ENCODE measurements at places on chromosomes 5 and 9. TPM values are rescaled to one million over a fixed set of nuclear protein-coding genes. Genes with fewer than 3 reads are reported as not detected.

DNA sequence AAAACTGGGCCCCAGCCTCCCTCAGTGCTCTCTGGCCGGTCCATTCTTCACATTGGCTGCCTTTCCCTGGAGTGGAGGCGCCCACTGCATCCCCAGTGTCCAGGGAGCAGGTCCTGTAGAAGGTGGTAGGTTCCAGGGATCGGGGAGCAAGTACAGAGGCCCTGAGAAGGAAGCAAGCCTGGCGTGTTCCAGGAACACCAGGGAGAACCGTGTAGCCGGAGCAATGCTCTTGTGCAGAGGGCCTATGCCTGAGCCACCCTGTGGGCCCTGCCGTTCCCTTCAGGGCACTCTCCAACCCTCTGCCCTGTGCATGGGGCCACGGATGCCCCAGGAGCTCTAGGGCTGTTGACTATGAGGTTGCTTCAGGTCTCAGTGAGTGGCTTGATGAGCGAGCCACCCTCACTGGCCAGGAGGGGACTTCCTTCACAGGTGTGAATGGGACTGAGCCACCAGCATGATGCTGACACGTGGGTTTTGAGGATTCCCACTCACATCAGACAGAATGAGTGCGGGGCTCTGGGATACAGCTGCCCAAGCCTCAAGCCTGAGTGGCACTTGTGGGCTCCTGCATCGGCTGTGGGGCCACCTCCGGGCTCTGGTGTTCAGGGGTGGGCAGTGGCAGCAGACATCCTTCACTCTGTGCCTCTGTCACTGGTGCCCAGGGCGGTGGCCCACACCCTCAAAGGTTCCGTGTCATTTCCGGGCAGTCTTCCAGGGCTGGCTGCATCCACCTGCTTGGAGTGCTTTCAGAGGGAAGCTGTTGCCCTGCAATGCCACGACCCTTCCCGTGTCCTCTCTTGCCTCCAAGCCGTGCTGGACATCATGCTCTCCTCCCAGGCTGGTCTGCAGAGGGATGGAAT is 54.4 kb downstream of the ADAMTS2 start:
- DNase-seq = no peak

ZNF879 gene
- 1.4 TPM for total RNA-seq

S1PR3 gene
- not detected for total RNA-seq

ITGA1 gene
- total RNA-seq = not detected

MTMR12 gene
- 12.7 TPM for total RNA-seq

DNA sequence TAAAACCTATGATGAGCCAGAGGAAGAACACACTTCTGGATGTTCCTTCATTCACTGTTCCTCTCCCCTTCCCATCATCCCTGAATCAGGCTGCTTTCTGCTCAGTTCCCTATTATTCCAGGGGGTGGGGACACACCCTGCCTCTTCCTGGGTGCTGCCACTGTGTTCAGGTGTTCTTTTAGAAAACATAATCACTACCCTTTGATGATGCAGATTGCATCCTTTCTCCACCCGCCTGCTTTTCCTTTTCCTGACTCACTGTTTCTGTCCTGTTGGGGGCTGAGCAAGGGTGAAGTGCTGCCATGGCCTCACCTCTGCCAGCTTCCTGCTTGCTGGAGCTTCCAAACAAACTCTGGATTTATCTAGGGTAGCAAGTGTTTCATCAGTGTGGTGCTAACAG is 331.9 kb upstream of the GRIA1 start:
- no peak for DNase-seq

DNA sequence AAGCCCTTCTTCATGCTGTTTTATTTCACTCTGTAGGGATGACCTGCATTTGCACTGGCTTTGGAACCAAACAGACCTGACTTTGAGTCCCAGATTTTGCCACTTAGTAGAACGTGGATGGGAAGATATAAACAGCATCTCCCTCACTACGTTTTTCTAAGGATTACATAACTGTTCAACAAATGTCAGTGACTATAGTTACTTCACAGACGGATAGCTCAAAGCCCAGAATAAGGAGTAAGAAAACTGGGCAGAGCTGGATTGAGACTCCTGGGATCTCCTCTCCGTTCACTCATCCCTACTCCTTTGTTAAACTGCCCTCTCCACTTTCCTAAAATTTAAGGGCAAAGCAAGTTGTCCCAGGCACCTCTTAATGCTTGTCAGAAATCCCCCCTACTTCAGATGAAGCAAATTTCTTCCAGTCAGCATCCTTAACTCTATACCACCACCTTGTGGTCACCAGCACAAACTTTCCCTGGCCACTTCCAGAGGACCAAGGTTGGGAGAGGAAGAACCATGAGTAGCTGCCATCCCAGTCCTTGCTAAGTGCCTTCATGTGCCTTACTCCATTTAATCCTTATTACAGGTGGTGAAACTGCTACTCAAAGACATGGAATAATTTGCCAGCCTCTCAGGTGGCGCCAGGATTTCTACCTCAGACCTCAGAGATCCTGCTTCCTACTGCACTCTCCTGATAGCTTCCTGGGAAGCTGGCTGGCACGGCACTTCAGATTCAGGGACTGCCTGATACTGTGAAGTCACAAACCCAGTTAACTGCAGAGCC is 38.4 kb downstream of the EGR1 start:
- peak; percentile 88 for DNase-seq

LCN10 gene
- total RNA-seq = not detected

APBA1 gene
- 3.0 TPM for total RNA-seq

STC2 gene
- total RNA-seq = 0.03 TPM

DNA sequence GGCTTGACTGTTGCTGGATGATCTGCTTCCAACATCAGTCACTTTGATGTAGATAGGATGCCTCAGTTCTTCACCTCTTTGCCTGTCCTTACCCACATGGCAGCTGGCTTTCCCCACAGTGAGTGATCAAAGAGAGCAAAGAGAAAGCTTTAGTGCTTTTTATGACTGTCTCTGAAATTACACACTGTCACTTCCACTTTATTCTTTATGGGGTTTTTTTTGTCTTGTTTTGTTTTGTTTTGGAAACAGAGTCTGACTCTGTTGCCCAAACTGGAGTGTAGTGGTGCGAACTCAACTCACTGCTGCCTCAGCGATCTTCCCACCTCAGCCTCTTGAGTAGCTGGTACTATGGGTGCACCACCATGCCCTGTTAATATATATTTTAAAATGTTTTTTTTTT is 32.4 kb upstream of the C5orf24 start:
- no peak for DNase-seq

DNA sequence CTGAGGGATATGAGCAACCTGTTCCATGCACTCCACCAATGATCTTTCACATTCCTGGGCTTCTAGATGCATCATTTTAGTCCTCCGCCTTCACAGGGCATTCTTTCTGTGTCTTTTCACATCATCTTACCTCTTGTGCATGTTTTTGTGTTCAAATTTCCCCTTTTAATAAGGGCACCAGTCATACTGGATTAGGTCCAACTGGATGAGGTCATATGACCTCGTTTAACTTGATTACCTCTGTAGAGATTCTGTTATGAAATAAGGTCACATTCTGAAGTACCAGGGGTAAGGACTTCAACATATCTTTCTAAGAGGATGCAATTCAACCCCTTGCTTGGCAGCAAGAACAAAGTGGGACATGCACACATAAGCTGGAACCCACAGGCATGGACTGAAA is 335.3 kb upstream of the TLE4 start:
- no peak for DNase-seq

- DNase-seq = no peak
Observed at GRCh38 chr5:116130471-116130870, 45.6 kb downstream of the COMMD10 start.

SLC6A3 gene
- total RNA-seq = not detected

CRAT gene
- total RNA-seq = 21.5 TPM

DNA sequence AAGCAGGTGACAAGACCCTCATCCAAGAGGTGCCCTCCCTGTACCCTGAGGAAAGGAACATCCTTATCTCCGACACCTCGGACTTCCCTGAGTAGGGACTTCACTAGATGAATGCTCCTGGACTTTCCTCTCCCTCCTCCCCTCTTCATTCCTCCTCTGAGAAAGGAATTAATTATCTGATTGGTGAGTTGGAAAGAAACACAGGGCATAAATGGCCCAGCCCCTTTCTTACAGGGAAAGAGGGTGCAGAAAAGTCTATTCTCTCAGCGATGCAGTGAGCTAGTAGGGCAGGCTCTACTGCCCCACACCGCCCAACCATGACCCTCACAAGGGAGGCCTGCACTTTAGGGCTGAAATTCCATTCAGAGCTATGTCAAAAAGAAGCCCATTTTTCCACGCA is 87.5 kb downstream of the TTC39B start:
- DNase-seq = no peak

PCDHGB1 gene
- not detected for total RNA-seq

DNA sequence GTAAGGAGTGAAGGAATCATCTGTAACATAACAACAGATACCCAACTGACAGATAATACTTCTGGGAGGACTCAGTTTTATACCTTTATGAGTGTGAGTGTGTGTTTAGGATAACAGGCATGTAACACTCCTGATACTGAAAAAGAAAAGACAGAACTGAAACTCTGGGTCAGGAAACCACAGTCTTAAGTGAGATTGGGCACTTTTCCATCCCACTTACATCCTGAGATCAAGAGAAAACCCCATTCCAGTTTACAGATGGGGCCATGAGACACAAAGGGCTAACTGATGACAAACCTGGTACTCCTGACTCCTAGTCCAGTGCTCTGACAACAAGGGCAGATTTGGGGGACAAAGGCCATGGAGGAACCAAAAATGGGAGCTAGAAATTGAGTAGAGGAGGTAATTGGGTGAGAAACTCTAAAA is 18.0 kb downstream of the IL5 start:
- no peak for DNase-seq

- DNase-seq = no peak
Observed at GRCh38 chr9:117480729-117481128, 65.9 kb upstream of the ASTN2 start.
